ENCODE measurements at places on chromosomes 11 and 22. TPM values are rescaled to one million over a fixed set of nuclear protein-coding genes. Genes with fewer than 3 reads are reported as not detected.

DNA sequence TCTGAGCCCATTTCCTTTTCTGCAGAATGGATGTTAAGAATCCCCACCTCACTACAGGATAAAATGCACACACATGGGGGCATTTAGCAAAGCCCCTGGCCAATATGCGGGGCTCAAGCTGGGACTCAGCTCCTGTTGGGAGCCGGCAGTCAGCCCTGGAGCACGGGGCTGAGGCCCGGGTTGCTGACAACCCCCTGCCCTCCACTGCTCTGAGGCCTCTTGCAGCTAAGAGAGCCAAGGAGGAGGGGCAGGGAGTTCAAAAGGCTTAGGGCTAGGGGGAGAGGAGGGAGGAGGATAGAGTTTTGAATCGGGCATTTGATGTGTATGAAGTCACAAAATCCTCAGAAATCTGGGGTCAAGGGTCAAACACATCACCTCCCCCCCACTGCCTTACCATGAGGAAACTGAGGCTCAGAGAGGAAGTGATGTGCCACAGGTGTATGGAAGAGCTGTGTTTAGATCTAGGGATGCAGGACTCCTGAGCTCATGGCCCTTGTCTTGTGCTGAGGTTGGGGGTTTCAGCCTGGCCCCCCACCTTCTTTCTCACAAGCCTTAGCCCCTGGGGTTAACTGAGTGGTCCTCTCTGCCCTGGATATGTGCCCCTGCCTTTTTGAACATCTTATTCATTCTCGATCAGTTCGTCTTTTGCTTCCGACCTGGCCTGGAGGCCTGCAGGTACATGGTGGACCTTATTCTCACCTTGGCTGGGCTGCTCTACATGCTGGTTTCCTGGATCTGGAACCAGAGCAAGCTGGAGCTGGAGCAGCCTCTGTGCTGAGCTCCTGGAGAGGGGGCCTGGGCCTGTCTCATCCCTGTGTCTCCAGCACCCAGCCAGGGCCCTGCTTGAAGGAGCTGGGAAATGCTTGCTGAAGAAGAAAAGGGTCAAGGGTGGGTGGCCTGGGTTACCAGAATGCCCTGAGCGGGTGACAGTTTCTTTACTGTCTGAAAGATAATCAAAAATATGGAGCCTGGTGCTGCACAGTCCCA lies 80.3 kb downstream of the LRRC32 start:
- DNase-seq: no peak

DNA sequence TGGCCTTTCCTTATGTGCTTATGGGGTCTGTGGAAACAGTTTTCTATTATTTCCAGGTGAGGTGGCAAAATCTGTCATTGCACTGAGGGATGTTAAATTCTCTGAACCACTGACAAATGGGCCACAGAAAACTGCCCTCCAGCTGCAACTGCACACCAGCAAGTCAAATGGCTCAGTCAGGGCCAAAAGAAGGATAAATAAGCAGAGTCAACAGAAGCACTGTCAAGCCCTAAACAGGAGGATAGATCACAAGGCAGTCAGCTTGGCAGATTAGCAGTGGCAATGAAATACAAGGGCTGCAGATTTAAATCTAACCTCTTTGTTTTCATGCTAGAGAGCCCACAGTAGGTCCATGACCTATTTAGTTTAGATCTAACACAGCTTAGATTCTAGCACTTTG lies 435.6 kb downstream of the ETS1 start:
- no peak for DNase-seq

GRCh38 chr11:70297341-70297740 lies 26.9 kb downstream of the PPFIA1 start:
- DNase-seq: no peak

DNA sequence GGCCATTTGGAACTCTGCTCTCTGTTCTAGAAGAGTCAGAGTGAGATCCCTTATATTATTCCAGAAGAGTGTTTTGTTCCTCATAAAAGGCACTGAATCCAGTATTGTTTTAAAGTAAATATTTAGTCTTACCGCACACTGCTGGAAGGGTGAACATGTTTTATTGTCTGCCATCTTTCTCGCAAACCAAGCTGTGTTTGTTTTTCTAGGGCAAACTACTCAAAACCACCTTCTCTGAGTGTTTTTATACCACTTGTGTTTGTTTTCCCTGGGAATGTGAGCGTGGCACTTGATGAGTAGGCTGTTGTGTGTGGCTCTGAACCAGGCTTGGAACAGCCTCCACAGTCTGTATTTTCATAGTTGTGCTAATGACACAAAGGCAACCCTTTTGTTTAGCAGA lies 89.8 kb downstream of the DBX1 start:
- no peak for DNase-seq

- DNase-seq: peak; percentile 40
Observed at GRCh38 chr11:63567044-63567840, 4.1 kb upstream of the PLAAT2 start.

DNA sequence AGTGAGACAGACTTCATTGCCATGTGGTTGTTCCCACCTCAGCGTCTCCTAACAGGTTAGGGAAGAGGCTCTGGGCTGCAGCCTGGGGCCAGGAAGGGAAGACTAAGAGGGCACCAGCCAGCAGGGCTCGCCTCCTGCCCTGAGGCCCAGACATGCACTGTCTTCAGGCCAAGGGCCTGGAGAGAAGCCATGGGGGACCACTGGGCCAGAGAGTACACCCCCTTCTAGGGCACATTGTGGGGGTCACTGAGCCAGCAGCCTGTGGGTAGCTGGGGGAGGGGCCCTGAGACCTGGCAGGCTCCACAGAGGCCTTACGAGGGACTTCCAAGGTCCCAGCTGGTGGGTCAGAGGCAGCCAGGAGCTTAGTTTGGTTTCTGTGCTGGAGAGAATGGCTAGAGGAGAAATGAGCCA lies 25.0 kb upstream of the MYRF start:
- no peak for DNase-seq

DNA sequence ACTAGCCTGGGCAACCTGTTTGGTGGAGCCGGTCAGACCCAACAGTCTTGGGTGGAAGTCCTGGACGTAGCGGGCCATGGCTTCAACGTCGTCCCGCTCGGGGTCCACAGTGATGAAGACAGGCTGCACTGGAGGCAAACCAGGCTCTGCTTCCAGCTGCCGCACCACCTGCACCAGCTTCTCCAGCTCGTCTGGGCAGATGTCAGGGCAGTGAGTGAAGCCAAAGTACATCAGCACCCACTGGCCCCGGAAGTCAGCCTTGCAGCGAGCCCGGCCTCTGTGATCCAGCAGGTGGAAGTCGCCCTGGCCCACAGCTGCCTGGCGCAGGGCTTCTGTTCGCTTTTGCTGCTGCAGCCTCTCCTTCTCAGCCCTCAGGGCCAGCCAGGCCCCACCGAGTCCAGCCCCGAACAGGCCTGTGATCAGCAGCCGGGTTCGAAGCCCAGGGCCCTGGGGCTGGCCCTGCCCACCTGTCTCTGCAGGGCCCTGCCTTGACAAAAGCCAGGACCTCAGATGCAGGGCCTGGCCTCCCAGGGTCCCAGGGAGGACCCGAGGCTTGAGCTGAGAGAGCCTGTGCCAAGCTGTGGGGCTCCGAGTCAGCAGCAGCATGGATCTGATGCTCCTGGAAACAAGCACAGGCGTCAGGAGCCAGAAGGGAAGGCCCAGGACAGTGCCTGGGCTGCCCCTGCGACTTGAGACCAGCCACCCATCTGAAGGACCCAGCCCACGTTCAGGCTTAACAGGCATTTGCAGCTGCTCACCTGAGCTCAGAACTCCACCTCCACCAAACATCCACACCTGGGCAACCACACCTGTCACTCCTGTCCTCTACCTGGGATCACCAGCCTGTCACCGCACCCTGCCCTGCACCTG lies 1.4 kb downstream of the SCO2 start:
- DNase-seq: no peak

DNA sequence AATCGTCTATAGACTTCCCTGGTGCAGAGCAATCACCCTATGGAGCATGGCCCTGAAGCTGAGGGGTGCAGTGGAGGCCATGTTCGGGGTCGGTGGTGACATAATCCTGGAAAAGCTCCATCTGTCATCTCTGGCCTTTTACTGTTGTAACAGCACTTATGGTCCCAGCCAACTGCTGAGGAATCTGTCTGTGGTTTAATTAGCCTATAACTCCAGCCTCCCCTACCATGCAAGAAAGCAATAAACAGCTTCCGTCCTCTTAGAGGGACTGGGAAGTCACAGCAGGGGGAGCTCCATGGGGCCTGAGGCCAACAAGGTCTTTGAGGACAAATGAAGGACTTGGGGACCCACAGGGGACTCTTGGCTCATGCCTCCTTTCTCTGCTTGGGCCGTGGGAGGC lies 159.1 kb upstream of the NECTIN1 start:
- no peak for DNase-seq

DNA sequence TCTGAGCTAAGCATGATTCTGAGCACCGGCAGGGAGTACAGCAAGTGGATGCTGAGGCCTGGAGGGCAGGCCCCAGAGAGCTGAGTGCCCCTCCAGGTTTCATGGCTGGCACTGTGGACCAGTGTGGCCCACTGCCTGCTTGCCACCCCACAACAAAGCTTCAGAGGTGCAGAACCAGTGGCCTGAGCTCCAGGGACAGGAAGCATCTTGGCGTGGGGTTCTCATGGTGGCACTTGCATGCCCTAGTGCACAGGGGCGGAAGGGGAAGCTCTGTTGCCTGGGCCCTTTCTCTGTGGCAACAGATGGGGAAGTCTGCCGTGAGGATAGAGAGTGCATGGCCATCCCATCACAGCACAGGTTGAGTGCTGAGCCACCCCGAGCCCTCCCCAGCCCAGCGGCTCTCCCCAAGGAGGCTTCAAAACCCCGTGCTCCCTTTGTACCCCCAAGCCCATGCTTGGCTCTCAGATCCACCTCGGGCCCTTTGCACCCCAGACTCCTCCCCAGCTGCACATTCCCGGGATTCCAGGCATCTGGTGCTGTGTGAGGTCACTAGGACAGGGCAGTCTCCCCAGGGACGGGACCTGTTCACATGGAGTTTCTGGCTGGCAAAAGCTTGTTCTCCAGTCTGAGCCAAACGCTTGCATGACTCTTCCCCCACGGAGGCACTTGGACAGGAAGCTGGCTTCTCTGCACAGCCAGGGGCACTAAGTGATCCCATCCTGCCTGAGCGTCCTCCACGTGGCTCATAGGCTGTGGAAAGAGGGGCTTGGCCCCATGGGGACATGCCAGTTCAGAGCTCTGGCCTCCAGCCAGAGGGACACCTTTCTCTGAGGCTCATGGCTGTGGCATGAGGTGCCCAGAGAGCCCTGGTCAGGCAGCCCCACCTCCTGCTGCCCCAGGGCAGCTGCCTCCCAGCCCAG lies 4.2 kb downstream of the SLC25A1 start:
- DNase-seq: peak; percentile 85

DNA sequence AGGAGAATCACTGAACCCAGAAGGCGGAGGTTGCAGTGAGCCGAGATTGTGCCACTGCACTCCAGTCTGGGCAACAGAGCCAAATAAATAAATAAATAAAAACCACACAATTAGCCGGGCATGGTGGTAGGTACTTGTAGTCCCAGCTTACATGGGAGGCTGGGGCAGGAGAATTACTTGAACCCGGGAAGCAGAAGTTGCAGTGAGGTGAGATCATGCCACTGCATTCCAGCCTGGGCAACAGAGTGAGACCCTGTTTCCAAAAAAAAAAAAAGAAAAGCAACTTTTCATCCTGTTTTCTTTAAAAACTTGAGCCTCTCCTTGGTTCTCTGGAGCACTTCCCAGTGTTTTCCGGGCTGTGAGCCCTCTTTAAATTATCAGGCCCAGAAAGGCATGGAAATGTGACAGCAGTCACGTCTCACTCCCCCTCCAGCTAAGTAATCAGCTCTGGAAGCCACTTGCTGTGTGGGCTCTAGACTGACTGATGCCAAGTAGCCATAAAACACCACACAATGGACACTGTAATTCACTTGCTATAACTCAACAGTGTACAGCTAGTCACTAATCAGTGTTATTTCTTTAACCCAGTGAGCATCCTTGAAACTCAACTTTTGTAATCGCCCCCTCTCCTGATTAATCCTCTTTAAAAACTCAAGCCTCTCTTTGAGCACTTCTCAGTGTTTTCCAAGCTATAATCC lies 13.0 kb upstream of the MCHR1 start:
- DNase-seq: no peak

DNA sequence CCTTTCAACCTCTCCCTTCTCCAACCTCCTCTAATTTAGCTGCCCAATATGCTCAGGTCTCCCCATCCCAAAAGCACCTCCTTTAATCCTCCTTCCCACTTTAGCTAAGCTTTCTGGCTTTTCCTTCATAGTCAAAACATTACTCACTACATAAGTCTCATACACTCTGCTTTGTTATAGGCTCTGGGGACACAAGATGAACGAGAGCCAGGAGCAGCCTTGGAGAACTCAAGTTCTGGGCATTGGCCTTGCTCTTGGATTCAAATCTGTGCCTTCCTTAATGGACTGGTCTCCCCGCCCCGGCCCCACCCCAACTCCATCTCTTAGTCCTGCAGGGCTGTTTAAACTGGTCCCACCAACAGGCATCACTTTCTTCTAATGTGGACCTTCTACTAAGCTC lies 11.4 kb upstream of the HPX start:
- DNase-seq: no peak

DNA sequence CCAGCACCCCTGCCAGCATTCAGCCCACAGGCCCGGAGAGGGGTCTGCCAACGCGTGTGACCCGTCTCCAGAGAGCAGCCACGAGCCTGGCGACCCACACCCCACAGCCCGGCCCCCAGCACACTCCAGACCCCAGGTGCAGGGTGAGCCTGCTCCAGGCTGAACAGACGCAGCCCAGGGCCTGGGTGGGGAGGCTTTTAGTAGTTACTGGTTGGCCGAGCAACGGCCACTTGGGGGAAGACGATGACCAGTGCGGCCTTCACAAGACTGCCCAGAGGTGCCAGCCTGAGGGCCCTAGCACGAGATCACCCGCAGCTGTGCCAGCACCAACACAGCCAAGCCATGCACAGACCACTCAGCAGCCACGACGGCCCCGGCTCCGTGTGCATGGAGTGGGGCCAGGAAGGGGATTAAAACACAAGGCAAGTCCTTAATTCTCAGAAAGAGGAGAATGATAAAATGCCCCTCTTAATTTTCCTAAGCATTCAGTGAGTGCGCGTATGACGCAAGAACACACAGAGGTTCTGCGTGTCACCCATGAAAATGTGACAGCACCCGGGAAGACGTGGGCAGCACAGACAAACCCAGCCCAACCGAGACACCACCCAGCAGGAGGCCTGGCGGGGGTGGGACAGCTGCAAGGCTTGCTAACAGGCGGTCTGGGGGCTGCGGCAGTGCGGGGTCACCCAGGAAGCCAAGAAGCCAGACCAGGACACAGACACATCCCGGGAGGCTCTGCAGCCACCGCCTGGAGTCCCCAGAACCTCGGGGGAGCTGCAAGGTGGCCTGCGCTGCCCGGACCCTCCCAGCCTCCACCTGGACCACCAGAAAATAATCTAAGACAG lies 47.6 kb downstream of the BRD1 start:
- DNase-seq: peak; percentile 49

The SEPTIN3 gene
- total RNA-seq: 0.45 TPM

The IGF2 gene
- total RNA-seq: 693 TPM

The TMEM191C gene
- 0.14 TPM for total RNA-seq

The CDON gene
- 7.7 TPM for total RNA-seq

The MS4A14 gene
- 0.61 TPM for total RNA-seq
